ENCODE measurements at places on chromosomes 13 and 19.

- no peak for DNase-seq
These were observed 1.8 kb downstream of the MBNL2 start for GRCh38 chr13:97223711-97224541.

DNA sequence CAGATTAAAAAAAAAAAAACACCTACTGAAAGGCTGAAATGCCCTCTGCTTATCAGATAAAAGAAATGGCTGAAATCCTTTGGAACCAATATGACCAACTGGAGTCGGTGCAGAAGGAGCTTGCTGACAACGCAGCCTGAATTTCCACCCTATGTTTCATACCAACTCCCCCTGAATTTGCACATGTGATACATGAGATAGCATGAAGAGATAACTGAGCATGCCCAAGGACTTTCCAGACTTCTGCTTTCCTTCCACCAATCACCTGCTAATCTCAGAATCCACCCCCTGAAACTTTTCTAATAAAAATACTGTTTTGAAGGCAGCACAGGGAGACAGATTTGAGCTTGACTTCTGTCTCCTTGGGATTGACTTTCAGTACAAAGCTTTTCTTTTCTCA lies 32.2 kb upstream of the WDFY2 start:
- DNase-seq = no peak

- DNase-seq = no peak
These were observed 8.3 kb upstream of the CDC42EP5 start for GRCh38 chr19:54481326-54481930.

- no peak for DNase-seq
These were observed 85.2 kb downstream of the LRRC63 start for GRCh38 chr13:46296921-46297320.

DNA sequence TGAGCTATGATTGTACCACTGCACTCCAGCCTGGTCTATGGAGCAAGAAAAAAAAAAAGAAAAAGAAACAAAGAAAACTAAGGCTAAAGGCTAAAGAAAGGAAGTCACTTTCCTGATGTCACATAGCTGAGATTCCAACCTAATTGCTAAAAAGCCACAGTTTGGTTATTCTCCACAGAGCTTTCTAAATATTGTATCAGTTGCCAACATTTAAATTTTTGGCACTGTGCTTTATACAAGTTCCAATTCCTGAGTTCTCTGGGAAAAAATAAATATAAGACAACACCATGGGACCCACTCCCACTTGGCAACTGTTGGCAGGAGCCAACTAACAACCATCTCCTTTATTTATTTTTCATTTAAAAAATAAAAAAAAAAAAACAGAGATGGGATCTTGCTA lies 11.2 kb upstream of the LYPD3 start:
- no peak for DNase-seq

- DNase-seq = no peak
These were observed 62.4 kb downstream of the MPHOSPH8 start for GRCh38 chr13:19695829-19696228.

DNA sequence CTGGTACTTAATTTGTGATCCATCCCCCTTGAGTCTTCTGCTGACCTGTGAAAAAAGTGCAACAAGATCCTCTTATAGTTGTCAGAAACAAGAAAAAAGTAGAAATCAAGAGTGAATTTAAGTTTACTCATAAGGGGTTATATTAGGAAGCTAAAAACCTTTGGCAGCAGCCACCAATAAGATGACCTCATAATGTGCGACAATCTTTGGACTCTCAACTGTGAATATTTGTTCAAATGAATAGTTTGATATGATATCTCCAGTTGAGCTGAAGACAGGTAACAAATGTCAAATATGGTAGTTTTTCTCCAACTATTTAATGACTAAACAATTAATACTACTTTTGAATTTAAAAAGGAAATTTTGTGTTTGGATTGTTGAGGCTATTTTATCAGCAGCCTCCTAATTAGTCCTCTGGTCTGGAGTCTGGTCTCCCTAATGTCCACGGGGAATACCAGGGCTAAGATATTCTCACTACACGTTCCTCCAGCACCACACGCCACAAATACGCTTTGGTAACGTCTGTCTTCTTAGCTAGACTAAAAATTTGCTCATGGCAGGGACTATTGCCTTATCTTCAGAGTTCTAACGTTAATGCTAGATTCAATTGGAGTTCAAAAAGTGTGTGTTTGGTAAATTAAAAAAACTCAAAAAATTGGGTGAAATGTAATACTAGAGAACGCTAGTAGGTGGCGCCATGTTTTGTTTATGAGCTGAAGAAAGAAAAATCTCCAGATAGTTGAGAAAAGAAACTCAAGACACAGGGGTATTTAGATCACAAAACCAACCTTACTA lies 51.0 kb upstream of the PDX1 start:
- no peak for DNase-seq

DNA sequence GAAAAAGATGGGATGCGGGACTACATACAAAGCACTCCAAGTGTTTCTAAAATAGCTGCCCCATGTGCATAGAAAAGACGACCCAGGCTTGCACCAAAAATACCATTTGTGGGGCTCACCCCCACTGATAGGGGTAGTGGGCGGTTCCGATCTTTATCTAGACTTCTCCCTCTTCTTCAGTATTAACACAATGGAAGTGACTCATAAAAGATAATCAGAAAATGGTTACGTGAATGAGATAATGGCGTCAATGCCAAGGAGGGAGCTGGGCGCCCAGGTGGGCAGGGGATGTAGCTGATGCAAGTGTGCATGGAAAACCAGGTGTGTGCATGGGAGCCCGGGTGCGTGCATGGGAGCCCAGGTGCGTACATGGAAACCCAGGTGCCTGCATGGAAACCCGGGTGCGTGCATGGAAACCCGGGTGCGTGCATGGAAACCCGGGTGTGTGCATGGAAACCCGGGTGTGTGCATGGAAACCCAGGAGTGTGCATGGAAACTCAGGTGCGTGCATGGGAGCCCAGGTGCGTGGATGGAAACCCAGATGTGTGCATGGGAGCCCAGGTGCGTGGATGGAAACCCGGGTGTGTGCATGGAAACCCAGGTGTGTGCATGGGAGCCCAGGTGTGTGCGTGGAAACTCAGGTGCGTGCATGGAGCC lies 32.7 kb downstream of the LAMP1 start:
- no peak for DNase-seq

DNA sequence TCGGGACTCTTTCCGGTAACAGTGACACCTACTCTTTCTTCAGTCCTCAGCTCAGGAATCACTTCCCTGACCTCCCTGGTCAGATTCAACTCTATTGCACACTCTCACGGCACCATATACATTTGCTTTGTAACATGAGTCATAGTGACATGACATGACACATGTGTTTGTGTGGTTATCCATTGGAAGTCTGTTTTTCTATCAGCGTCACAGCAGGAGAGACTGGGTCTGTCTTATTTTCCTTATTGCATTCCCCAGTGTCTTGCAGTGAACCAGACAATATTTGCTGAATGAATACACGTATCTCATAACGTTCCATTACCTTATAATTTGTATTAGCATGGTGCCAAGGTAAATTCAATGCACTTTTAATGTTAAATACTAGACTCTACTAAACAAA lies 102.0 kb downstream of the DCLK1 start:
- DNase-seq = no peak

GRCh38 chr19:48726556-48726955 lies 7.0 kb upstream of the MAMSTR start:
- DNase-seq = no peak

DNA sequence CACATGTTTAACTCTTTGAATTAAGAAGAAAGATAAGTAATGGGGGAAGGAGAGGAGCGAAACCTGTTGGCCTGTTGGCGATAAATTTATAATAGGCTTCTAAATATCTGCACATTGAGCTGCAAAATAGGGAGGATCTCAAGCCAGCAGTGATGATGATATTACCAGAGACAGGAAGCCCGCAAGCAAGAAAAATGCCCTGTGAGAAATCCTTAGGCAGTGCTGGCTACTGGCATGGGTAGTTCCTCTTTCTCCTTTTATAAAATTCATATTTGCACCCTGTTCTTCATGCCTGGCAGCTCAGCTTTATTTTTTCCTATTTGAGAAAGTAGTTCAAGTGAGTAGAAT lies 858 bp upstream of the USP12 start:
- no peak for DNase-seq

DNA sequence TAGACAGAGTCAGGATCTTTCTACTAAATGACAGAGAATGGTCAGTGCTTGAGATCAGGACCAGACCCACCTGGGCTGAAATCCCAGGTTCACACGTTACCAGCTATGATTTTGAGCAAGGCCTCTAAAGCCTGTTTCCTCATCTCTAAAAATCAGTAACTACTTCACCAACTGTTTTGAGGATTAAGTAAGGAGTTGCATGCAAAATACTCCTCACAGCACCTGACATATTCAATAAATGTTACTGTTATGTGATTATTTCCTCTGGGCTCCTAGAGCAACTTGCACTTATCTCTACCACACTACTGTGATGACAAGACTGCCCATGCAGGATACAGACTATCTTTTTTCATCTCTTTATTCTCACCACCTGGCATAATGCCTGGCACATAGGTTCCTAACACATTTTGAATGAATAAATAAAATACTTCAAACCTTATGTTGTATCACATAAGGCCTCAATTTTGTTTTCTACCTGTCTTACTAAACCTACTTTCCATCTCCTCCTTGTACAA lies 1.8 kb downstream of the KATNAL1 start:
- no peak for DNase-seq

DNA sequence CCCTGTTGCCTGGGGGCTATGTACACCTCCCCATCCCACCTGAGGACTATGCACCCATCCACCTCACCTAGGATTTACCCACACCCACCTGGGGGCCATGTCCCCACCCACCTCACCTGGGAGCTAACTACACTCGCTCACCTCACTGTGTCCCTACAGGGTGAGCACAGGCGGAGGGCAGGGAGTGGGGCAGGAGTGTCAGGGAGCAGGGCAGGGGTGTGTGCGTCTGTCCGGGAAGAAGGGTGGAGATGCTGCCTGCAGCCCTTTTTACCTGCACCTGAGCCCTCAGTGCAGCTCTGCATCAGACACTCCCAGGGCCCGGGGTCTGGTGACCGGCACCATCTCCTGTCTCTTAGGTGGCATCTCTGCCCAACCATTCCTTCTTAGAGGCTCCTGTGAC lies 10.6 kb upstream of the CPAMD8 start:
- no peak for DNase-seq

- no peak for DNase-seq
These were observed 74.4 kb downstream of the DPF1 start for GRCh38 chr19:38149661-38150061.

GRCh38 chr13:35723053-35723461 lies 246.6 kb upstream of the MAB21L1 start:
- DNase-seq = no peak

GRCh38 chr19:51289635-51290034 lies 21.8 kb upstream of the IGLON5 start:
- DNase-seq = no peak

- no peak for DNase-seq
These were observed 109.3 kb downstream of the COL4A2 start for GRCh38 chr13:110416131-110417025.

DNA sequence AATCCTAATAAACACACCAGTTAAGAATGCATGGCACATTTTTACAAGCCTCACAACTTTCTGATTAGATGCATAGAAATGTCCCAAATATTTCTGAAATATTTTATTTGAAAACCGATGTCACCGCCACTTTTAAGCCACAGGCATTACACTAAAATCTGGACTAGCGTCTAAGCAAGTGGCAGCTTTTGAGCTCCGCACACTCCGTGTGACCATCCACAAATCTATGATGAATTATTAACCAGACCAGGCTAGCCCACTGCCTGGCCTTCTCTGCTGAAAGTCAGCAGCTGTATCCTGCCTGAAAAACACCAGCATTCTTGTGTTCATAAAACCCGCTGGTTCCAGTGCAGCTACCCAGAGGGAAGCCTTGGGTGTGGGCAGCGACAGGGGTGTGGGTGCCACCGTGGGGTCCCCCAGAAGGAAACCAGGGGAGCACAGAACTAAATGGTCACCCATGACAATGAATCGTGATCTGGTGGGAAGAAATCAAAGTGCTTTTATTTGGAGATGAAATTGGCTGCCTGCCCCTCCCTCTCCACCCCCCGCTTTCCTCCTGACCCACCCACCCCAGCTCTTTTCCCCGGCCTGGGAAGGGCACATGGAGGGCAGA lies 13.8 kb downstream of the RASA3 start:
- no peak for DNase-seq

- DNase-seq = no peak
These were observed 17.7 kb upstream of the SLC35E1 start for GRCh38 chr19:16589917-16590316.

DNA sequence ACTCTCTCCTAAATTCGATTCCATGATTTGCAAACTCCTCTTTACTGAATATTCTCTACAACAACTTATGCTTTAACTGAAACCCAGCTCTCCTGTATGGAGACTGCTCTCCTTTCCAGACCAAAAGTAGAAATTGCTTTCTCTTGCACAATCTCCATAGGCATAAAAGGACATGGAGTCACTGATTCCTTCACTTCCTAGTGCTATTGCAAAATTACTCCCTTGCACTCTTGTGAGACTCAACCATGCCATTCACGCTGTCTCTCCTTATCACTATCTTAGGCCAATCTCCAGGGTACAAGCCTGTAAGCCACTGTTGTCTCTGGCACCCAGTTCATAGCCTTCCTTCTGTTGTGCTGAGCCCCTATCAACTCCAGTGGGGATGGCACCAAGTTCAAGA lies 30.6 kb downstream of the SERPINE3 start:
- DNase-seq = no peak

GRCh38 chr19:58284199-58284598 lies 5.4 kb downstream of the ZNF8 start:
- no peak for DNase-seq

- DNase-seq = no peak
These were observed 14.8 kb upstream of the ATP8B3 start for GRCh38 chr19:1826557-1827521.

- DNase-seq = no peak
These were observed 151.7 kb upstream of the TSHZ3 start for GRCh38 chr19:31500946-31501345.

DNA sequence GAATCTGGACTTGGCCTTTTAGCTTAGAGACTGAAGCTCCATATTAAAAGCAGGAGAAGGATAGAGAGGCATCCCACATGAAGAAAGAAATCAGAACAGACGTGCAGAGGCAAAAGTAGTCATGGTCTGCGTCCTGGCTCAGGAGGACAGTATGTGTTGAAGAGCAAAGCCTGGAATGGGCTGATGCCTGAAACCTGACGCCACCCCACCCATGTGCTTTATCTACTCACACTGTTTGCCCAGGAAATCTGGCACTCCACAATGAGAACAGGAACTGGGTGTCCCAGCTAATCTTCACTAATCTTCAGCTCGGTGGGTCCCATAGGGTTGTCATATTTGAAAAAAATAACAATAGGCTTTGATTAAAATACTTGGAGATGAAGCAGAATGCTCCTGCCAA lies 549.0 kb upstream of the GPC6 start:
- no peak for DNase-seq

GRCh38 chr19:43820098-43820883 lies 6.8 kb upstream of the ZNF283 start:
- DNase-seq = no peak

DNA sequence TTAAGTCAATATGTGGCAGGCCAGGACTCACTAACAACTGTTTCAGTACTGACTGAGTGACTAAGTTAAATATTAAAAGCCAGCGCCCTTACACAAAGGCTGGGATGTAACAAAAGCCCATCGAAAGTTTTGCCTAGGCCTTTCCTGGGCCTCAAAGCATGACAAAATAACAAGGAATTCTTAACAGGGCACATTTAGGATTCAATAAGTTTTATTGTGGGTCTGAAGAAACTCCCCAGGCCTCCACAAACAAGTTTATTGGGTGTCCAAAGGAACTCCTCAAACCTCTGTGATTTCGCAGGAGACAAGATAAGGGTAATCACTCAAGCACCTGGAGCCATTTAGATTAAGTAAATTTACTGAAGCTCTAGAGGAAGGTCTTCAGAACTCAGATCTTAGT lies 130.7 kb upstream of the SGCG start:
- no peak for DNase-seq

Data from cortex of kidney (tissue), 1 donor.